Activated gamma-delta T cell treated with Interleukin-2 at 50 U/mL for 16 hours (primary cell): ENCODE measurements at places on chromosomes 1 and 21.
A peak's percentile ranks its signal among the peaks of the same experiment; 100 is the strongest.

DNA sequence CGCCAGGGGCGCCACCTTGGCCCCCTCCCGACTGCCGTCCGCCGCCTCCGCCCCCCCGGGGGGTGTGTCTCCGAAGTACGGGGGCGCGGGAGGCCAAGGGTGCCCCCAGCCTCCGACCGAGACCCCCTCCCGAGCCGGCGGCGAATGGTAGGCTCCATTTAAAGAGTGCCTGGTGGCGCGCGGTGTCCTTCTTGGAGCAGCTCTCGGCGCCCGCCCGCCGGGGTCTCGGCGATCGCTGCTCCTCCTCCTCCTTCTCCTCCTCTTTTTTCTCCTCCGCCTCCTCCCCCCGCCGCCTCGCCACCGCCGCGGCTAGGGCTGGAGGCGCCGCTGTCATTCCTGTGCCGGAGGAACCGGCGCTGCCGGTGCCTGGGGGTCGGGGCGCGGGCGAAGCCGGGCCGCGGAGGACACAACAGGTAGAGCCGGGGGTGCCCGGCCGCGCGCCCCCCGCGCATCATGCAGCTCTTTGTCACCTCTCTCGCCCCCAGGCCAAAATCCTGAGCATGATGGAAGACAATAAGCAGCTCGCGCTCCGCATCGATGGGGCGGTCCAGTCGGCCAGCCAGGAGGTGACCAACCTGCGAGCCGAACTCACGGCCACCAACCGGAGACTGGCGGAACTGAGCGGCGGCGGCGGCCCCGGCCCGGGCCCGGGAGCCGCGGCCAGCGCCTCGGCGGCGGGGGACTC is at the start of gene KAZN:
KAZN (plus strand) TSS at position 188 of the 685 bp plus-strand sequence.
- no peak for DNase-seq

DNA sequence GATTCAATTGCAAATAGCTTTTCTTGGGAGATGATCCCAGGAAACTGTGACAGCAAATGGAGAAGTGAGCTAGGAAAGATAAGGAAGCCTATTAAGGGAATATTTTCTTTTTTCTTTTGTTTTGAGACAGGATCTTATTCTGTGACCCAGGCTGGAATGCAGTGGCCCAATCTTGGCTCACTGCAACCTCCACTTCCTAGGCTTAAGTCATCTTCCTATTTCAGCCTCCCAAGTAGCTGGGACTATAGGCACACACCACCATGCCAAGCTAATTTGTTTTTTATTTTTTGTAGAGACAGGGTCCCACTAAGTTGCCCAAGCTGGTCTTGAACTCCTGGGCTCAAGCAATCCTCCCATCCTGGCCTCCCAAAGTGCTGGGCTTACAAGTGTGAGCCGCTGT is 433.7 kb downstream of the RPS6KC1 start:
- no peak for DNase-seq

GRCh38 chr1:65177457-65177856 is 29.5 kb downstream of the AK4 start:
- DNase-seq, result no peak

DNA sequence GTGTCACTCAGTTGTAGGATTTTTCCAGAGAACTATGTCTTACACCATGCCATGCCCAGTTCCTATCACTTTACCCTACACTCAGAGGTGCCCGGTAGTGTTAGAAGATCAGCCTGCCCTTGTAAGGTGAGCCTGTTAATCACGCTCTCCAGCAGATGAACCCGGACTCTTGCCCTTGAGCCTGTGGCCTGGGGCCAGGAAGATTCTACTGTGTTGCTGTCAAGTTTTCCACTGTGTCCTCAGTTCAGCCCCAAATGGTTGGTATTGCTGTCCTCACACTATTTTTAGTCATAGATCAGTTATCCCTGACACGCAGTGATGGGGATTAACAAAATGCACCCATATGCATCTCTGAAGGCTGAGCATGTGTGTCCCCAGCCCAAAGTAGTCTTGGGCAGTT is 105.0 kb upstream of the SPAG17 start:
- DNase-seq, result no peak

DNA sequence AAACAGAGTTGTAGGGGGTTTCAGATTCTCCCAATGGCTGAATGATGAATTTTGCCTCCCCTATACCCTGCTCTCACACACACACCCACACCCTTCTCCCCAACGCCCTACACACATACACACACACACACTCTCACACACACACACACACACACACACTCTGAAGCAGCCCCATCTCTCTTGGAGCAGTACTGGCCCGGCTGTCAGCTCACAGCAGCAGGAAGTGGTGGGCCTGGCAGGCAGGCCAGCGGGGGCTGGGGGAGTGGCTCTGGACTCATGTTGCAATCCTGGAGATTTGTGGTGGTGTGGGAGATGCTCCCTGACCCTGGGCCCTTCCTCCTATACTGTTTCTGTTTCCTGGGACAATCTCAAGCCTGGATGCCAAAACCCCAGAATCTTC is 2.2 kb downstream of the IKBKE start:
- DNase-seq, result peak; percentile 31

DNA sequence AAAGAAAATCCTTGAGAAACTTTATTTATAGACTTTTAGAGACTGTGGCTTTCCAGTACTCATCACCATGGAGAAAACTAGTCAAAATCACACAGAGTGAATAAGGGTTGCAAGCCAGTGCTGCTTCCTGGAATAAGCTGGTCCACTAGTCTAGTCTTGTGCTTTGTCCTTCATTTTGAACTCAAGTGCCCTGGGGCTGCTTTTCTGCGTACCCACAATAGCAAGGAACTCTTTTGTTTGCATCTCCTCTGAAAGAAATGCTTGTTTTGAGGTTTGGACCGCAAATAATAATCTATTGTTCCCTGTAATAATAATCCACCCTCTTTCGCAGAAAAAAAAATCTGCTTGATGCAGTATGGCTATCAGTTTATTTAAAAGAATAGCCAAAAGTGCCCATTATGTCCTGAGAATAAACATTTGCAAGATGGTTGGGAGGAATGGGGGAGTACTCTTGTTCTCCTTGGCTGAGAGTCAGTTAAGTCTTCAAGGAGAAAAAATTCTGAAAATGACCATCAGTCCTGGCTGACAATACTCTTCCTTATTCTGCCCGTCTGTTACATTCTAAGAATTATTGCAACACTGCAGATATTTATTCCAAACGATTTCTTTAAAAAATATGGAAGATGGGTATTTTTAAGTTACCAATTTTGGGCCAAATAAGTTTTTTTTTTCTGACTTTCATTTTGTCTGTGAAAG is 41.9 kb downstream of the MPZL1 start:
- no peak for DNase-seq

- no peak for DNase-seq
Observed at GRCh38 chr1:105101261-105101660, 1351.6 kb downstream of the AMY1C start.

- no peak for DNase-seq
Observed at GRCh38 chr1:200837931-200838571, 34.7 kb upstream of the GPR25 start.

DNA sequence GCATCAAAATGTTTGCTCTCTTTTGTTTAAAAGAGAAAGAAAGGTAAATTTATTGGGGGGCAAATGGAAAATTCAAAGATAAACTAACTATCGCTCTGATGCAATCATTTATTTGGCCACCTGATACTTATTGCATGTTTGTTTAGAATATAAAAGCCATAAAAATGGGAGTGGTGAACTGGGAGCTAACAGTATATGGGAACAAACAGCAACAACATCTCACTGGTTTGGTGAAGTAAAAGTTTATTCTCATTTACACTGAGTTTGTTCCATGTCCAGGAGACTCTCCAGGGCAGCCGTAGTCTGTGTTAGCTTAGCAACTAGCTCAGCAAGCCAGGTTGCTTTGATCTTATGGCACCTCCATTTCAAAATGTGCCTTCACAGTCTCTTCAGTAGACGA is 20.4 kb downstream of the C4BPA start:
- DNase-seq, result no peak

DNA sequence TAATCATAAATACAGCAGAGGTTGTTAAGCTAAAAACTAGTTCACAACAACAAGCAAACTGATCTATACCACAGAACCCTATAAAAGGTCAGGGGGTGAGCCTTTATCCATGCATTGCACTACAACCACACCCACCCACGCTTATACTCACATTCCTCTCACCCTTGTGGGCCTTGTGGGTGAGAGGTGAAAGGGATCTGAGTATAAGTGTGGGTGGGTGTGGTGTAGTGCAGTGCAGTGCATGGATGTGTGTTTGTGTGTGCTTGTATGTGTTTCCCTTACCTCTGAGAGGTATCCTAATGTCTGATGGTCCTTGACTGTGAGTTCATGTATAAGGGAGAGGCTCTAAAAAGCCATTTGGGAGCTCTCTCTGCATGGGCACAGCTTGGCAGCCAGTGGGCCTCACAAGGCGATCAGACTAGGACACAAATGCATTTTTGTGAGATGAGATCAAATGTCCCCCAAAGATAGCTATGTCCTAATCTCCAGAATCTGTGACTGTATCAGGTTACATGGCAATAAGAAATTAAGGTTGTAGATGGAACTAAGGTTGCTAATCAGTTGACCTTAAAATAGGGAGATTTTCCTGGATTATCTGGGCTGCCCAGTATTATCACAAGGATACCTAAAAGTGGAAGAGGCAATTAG is 95.5 kb upstream of the DPT start:
- DNase-seq, result no peak

DNA sequence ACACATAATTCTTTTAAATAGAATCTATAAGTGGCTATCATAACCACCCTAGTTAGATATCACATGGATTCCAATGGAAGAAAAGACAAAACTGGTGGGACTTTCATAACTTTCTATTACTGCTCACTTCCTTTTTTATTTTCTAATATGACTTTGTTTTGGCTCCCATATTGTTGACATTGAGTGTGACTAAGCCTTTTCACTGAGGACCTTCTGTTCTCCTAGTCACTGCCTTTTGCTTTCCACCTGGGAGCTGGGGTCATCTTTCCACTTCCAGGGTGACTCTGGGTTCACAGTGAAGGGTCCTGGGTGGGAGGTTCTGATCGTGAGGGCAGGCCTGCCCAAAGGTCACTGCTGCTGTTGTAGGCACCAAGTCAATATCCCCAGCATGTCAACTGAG is 275.8 kb downstream of the TGFB2 start:
- DNase-seq, result no peak

- no peak for DNase-seq
Observed at GRCh38 chr21:31087639-31088473, 49.6 kb upstream of the KRTAP19-8 start.

GRCh38 chr1:230868736-230869385 is 540 bp upstream of the C1orf198 start:
- no peak for DNase-seq

- no peak for DNase-seq
Observed at GRCh38 chr1:119081267-119081666, 59.2 kb downstream of the WARS2 start.

DNA sequence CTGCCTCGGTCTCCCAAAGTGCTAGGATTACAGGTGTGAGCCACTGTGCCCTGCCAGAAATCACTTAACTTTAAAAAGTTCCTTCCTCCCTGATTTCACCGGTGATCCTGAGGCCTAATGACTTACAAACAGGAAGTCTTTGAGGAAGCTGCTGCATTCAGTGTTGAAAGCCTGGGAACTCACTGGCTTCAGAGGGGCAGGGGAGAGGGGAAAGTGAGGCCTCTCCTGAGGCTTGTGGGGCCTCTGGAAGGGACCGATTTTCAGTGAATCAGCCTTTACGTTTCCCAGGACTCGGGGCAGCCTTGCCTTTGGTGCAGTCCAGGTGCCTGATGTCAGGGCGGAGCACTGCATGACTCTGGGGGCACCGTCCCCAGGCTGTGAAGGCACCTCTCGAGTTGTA is 30.1 kb upstream of the ARHGEF10L start:
- DNase-seq, result no peak
